Ascending aorta (tissue), 2 donors: ENCODE measurements at places on chromosomes 2 and 18. TPM values are rescaled to one million over a fixed set of nuclear protein-coding genes. Genes with fewer than 3 reads are reported as not detected.

DNA sequence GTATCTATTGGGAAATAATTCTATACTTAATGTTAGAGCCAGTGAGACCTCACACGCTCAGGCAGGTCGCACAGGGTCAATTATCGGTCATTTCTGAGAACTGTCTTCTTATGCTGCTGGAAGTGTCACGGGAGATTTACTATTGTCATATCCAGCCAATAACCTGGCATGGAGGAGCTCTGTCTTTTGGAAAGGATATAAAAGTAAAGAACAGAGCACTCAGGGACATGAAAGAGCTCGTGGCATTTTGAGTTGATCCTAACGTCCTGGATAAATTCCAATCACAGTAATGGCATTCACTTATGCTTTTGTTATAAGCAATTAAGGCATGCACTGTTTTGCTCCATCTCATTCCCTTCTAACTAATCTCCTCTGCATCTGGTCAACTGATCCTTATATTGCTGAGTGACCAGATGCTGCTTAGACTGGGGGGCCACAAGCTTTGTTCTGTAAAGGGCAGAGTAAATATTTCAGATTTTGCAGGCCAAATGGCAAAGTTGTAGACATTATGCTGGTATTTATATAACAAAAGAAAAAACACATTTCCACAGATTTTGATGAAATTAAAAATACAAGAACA is 453.5 kb upstream of the SMIM21 start:
- DNase-seq, result no peak
- H3K27me3 ChIP-seq, result no peaks in the 10 kb centered on the region
- H3K27ac ChIP-seq, result no peak overlapping the region
- H3K4me1 ChIP-seq, result no peaks in the 10 kb centered on the region
- H3K36me3 ChIP-seq, result no peaks in the 10 kb centered on the region

GRCh38 chr2:39593439-39594393 is 72.0 kb upstream of the TMEM178A start:
- no peak for DNase-seq
- H3K27ac ChIP-seq, result no peak overlapping the region
- no peaks in the 10 kb centered on the region for H3K27me3 ChIP-seq

- H3K4me1 ChIP-seq, result no peaks in the 10 kb centered on the region
- H3K36me3 ChIP-seq, result no peaks in the 10 kb centered on the region
- H3K4me3 ChIP-seq, result no peak overlapping the region
Measured at GRCh38 chr2:16114836-16115235, 174.5 kb downstream of the MYCN start.

DNA sequence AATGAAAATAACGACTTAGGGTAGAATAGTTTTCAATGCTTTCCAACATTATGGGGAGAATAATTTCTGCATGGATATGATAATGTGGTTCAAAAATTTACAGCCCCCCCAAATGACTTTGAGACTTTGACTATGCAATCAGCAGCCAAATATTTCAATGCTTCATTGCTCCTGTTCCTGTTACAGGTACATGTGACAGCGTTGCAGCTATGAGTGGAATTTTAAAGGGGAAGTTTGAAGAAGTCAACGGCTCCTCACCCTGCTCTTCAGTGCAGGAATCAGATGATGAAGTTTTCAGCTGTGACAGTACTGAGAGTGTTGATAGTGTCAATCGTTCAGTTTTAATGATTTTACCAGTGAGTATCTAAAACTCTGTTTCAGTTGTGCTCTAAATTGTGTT is 25.1 kb downstream of the CSRNP3 start:
- no peak overlapping the region for H3K4me3 ChIP-seq
- H3K27ac ChIP-seq, result no peak overlapping the region
- H3K27me3 ChIP-seq, result no peaks in the 10 kb centered on the region
- no peaks in the 10 kb centered on the region for H3K36me3 ChIP-seq
- DNase-seq, result no peak
- H3K4me1 ChIP-seq, result no peaks in the 10 kb centered on the region

GRCh38 chr2:144583381-144583729 is 63.4 kb upstream of the ZEB2 start:
- no peaks in the 10 kb centered on the region for H3K27me3 ChIP-seq
- no peak overlapping the region for H3K4me3 ChIP-seq
- no peak overlapping the region for H3K27ac ChIP-seq
- no peaks in the 10 kb centered on the region for H3K36me3 ChIP-seq
- no peak for DNase-seq

GRCh38 chr2:62398356-62398755 is 107.6 kb downstream of the TMEM17 start:
- DNase-seq, result no peak
- H3K36me3 ChIP-seq, result no peaks in the 10 kb centered on the region
- H3K27me3 ChIP-seq, result no peaks in the 10 kb centered on the region
- H3K4me3 ChIP-seq, result no peak overlapping the region
- no peak overlapping the region for H3K27ac ChIP-seq

DNA sequence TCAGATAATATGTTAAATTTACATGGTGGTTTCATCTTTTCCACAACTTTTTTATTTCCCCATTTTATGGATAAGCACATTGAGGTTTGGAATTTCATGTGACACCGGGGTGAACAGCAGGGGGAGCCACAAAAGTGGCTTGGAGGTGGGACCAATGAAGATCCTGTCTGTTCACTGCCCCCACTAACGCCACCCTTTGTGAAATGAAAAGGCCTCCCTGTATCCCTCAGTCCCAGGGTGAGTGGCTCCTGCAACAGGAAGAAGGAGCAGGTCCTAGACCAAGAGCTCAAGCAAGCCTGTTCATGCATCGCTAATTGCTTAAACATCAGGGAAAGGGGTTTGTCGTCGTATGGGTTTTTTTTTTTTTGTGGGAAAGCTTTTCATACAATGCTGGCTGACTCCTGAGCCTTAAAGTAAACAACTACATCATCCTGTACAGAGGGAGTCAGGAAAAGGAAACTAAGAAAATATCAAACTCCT is 267.8 kb upstream of the EPAS1 start:
- peaks cover 24% of the 10 kb centered on the region for H3K4me1 ChIP-seq
- no peaks in the 10 kb centered on the region for H3K27me3 ChIP-seq
- no peak overlapping the region for H3K4me3 ChIP-seq

CROCC2 gene
- 2.9 TPM for total RNA-seq
